NCI-H69 (cell line): ENCODE measurements at places on chromosomes 2 and 18.
A peak's percentile ranks its signal among the peaks of the same experiment; 100 is the strongest.

GRCh38 chr2:151959238-151959637, 131.0 kb upstream of the ARL5A start:
- no peak for DNase-seq

DNA sequence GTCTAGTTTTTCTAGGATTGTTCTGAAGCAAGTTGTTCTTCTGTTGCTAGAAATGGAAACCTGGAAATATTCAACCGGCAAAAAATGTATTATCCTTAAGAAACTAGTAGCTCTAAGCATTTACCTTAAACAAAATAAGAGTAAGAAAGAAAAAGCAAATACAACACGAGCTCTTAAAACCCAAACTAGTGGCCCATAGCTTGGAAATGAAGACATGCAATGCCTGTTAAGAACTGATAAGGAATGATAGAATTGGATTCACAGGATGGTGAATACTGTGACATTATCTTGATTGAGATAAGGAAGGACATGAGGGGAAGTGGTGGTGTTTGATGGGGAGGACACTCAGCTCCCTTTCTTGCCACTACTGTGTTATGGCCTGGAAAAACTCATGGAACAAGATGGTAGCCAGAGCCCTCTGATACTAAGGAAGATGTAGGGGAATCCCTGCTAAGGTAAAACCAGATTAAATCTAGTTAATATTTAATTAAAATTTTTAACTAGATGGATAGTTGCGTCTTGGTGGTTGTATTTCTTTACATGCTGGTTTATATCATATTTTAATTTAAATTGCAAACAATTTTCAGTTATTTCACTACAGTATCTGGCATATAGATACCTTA, 193.8 kb downstream of the LPIN1 start:
- no peak for DNase-seq

- DNase-seq = peak; percentile 88
These were observed 56.2 kb upstream of the TMEM163 start for GRCh38 chr2:134774786-134775641.

GRCh38 chr2:139544186-139544851, 764.1 kb upstream of the NXPH2 start:
- DNase-seq = no peak

DNA sequence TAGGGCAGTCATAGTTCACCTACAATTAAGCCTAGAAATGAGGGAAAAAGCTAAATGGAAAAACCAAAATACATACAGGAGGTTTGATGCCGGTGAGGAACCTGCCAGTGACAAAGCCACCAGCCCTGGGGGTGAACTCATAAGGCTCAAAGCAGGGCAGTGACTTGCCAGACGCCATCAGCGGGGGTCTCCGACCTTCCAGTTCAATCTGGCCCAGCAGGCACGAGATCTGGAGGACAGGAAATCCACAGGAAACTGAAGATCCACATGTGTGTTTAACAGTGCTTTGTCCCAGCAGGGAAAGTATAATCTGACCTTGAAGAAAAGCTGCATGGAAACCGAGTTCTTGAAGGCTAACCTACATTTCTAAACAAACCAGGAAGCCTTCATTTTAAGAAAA, 60.1 kb downstream of the POLR1A start:
- DNase-seq = no peak

DNA sequence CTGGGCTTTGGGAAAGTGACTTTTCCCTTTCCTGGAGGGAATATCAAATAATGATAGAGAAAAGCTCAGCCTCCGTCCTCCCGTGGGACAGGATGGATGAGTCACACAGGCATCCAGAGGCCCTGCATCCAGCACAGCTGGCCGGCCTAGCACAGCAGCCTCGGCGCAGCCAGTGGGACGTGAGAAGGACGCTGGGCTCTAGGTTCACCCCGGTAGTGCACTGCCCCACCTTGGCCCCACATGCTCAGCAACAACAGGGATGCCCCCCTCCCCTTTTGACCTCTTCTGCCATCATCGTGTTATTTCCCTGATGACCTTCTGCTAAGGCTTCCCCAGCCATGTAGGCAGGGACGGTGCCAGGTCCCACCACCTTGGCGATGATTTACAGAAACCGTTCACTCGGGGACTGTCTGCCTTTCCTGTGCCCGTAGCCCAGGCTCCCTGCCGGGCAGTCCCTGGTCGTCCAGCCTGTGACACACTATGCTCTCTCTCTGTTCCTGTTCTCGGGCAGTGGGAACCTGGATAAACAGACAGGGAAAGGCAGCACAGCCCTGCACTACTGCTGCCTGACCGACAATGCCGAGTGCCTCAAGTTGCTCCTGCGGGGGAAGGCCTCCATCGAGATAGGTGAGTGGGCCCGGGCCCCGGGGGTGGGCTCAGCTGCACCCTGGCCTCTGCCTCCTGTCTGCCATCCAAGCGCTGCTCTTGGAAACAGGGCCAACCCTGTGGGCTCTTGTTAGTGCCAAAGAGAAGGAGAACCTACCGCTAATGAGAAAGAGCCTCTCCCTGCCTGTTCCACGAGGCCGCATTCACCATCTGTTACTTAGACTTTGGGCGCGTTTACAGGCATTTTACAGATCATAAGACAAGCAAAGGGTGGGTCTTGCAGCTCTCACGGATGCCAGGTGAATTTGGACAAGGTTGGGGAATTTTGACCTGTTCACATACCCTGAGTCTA, 44.6 kb downstream of the ITGB1BP1 start:
- peak; percentile 2 for DNase-seq

DNA sequence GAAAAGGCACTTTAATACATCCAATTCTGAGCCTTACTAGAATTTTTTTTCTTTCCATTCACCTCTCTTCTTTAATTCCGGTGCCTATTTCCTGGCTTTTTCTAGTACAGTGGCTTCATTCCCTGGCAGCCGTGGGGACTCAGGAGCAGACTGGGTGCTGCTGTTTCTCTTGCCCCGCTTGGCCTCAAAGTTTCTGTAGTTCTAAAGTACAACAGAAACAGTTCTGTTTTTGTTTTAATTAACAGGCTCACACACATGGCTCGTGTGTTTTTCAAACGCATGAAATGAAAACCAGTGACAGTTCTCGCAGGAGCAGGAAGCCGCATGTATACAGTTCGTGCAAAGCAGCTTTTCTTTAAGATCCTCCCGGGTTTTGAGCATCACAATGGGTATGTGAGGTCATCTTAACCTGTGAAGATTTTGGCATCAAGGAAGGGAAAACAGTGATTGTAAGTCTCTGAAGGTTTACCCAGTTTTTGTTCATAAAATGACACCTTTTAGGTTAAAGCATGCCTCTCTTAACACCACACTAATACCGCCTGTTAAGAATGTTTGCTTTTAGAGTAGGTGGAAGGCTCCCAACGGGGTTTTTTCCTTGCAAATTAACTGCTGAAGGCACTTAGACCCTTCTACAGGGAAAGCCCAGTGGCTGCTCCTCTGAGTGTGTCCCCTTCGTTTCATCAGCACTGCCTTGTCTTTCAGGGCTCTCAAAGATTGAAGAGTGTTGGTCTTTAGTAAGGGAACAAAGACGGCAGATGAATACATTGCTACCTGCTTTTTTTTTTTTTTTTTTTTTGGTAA, 5.8 kb downstream of the FZD7 start:
- DNase-seq = peak; percentile 69

- no peak for DNase-seq
These were observed 311.3 kb downstream of the TGIF1 start for GRCh38 chr18:3761266-3761665.

DNA sequence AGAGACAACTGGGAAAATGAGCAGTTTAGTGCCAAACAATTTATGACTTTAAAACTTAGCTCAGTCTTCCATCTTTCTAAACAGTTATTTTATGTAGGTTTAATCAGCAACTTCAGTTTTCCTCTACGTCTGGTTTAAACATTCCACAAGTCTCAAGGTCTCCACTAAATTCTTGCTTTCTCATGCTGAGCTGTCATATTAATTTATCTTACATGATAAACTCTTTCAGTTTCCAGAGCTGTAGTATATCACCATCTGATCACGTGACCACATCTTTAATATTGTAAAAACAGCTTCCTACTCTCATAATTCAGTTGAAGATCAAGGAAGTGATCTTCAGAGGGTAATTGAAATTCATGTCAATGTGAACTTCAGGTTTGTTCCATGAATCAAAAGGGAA, 158.6 kb downstream of the ZNF804A start:
- no peak for DNase-seq

- no peak for DNase-seq
These were observed 20.4 kb downstream of the FMNL2 start for GRCh38 chr2:152355409-152355831.

DNA sequence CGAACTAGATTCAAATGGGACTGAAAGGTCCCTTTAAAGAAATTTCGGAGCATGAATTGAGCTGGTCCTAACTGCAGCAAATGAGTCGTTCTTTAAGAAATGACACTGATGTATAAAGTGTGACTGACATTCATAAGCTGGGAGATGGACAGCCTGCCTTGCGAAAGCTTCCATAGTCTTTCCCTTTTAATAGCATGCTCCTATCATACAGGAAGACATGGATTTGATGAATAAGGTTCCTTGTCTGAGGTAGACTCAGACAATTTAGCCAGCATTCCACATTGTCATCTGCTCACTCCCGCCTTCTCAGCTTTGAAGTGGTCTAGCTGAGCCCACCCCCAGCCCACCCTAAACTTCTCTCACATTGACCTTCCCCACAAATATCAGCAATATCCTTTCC, 264.9 kb downstream of the TSN start:
- DNase-seq = no peak
